ENCODE measurements at places on chromosomes 6 and 20.

GRCh38 chr6:108622641-108623298 is 62.1 kb downstream of the FOXO3 start:
- no peak for DNase-seq

- DNase-seq, result no peak
Observed at GRCh38 chr6:70956191-70956450, 739 bp downstream of the B3GAT2 start.

GRCh38 chr20:20427227-20427864 is 59.4 kb downstream of the INSM1 start:
- DNase-seq, result no peak

GRCh38 chr20:3275966-3276679 is 37.1 kb upstream of the SLC4A11 start:
- no peak for DNase-seq

DNA sequence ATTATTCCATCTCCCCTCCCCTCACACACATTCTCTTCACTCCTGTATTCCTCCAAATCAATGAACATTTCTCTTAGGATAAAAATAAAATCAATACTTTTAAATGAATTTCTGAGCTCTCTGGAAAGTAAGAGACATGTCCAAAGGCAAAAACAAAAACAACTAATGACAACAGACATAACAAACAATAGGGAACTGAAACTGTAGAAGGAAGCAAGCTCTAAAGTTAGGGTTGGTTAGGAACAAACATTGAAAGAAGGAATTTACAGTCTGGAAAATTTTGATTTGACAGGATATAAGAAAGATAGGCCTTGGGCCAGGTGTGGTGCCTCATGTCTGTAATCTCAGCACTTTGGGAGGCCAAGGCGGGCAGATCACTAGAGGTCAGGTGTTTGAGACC is 17.5 kb upstream of the MYCT1 start:
- DNase-seq, result no peak

Data from T47D (cell line).